ENCODE measurements at places on chromosomes 11 and 22.

DNA sequence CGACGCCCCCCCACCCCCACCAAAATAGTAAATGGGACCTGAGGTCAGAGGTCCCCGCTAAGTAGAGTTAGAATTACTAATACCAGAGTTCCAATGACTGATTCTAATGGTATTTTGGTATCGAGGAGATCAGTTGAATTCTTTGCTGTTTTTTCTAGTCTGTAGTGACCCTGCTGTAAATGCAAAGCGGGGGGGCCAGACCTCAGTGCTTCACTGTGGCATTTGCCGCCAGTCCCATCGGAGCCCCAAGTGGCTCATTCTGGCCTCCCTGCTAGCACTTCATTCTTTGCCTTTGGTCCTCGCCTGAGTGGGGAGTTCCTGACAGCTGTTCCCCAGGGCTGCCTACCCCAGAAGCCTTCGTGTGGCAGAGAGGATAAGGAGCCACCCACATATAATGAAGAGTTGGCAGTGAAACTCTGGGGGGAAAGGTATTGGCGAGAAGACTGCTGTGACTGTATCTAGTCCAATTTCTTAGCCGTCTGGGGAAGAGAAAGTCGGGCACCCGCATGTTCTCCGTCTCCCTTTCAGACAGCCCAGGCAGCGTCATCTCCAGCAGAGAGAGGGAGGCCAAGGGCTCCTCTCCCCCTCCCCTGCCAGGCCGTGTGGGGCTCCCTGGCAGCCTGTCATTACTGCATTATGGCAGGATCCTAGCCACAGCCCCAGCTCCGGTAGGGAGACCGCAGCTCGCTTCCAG is 19.4 kb upstream of the CABP7 start:
- DNase-seq: no peak

- DNase-seq: no peak
These were observed 78.9 kb downstream of the ANO3 start for GRCh38 chr11:26410706-26411366.

GRCh38 chr22:19779685-19780268 is 19.2 kb downstream of the TBX1 start:
- peak; percentile 11 for DNase-seq

GRCh38 chr22:38452373-38453065 is 2.5 kb downstream of the KCNJ4 start:
- no peak for DNase-seq

DNA sequence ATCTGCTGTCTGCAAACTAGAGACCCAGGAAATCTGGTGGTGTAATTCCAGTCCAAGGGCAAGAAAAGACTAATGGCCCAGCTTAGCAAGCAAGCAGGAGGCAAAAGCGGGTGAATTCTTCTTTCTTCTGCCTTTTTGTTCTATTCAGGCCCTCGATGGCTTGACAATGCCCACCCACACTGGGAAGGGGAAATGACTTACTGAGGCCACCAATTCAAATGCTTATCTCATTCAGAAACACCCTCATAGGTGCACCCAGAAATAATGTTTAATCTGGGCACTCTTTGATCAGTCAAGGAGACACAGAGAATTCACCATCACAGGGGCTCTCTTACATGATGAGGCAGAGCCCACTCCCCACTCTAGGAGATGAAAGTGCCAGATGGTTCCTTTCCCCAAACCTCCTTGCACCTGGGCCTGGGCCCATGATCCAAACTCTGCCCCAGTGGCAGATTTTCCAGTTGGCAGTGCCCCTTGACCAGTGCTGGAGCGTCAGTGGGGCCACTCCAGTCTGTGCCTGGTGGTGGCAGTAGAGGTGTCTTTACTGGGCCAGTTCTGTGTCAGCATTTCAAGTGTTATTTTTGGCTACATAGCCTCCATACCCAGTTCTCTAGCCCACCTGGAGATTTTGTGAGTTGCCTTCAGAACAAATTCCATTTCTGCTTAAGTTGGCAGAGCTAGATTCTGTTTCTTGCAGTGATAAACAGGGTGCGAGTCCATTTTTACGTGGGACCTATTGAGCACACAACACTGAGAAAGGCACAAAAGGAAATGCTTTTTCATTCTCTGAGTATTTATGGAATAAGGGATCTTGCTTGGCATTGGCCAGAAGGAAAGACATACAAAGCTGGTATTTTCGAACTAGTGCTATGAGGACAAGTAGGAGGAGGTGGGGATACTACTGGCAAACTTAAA is 7.5 kb downstream of the ELMOD1 start:
- no peak for DNase-seq

DNA sequence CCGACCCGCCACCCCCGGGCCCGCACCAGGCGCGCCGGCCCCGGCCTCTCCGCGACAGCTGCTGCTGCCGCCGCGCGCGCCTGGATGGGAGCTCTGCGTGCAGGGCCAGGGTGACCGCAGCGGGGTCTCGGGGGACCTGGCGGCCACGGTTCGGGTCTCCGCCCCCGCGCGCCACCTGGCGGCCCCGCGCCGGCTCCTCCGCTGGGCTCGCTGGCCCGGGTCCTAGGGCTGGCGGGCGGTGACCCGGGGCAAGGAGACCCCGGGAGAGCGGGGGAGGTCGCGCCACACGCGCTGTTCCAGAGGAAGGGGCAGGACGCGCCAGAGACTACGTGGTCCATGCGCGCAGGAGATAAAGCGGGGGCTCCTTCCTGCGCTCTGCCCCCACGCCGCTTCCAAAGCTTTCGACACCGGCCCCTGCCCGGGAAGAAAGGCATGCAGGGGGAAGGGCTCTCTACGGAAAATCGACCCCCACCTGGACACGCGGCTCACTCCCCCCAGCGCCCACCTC is 562 bp downstream of the SHANK2 start:
- peak; percentile 66 for DNase-seq

GRCh38 chr11:79616392-79616851 is 175.6 kb upstream of the TENM4 start:
- no peak for DNase-seq

DNA sequence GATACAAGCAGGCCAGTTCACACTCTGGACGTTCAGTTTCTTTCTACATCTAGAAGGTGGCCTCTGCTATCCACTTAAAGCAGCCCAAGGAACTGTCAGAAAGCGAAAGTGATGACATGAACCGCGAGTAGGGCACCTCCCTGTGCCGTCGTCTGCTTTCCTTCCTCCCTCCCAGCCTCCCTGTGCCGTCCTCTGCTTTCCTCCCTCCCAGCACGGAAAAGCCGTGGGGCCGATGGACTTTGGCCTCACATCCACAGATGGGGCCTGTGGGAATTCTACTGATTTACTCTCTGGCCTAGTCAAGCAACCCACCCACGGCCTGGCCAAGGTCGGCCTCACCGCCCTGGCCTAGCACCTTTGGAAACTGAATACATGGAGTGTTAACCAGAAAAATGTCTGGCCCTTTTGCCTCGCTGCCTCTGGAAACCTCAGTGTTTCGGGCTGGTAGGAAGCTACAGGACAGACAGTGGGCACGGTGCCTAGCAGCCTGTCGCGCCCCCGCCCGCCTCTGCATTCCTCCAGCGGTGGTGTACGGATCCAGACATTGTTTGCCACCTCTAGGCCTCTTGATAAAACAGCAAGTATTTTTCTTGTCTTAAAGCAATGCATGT is 14.2 kb downstream of the PEX26 start:
- DNase-seq: no peak

GRCh38 chr11:64513523-64513922 is 77.5 kb upstream of the SLC22A12 start:
- no peak for DNase-seq
